Stimulated activated CD4-positive, alpha-beta T cell treated with anti-CD3 and anti-CD28 coated beads, TNF-alpha, amount 100 ng/mL, for 4 hours (primary cell): ENCODE measurements at places on chromosomes 1 and 21.
A peak's percentile ranks its signal among the peaks of the same experiment; 100 is the strongest.

GRCh38 chr1:209659909-209660308 lies 7.7 kb upstream of the LAMB3 start:
- DNase-seq, result no peak

- no peak for DNase-seq
Observed at GRCh38 chr1:222785529-222785928, 29.3 kb upstream of the DISP1 start.

- DNase-seq, result no peak
Observed at GRCh38 chr1:201371792-201372191, 5.7 kb downstream of the TNNT2 start.

GRCh38 chr1:160621633-160622413 lies 25.0 kb downstream of the SLAMF1 start:
- DNase-seq, result no peak

GRCh38 chr1:13754510-13755103 lies 54.6 kb downstream of the PRDM2 start:
- DNase-seq, result no peak

- DNase-seq, result no peak
Observed at GRCh38 chr1:30446095-30446494, 277.3 kb downstream of the MATN1 start.

GRCh38 chr1:208055535-208055934 lies 144.6 kb upstream of the CD34 start:
- DNase-seq, result no peak

DNA sequence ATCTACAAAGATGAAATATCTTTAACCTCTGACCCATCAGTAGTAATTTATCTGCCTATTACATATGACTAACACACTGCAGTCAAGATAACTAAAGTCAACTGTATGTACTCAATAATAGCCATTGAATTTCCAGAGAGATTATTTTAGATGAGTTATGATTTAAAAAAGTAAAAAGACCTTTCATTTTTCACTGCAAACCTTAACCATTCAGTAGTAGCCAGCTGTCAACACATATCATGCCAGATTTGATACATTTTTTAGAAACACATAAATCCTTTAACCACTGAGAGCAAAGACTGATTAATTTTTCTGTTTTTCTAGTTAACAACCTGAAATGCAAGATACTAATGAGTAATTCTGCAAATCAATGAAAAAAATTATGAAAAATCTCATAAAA lies 31.0 kb downstream of the PALMD start:
- DNase-seq, result no peak

- DNase-seq, result no peak
Observed at GRCh38 chr1:2504949-2505272, 21.5 kb downstream of the PANK4 start.

DNA sequence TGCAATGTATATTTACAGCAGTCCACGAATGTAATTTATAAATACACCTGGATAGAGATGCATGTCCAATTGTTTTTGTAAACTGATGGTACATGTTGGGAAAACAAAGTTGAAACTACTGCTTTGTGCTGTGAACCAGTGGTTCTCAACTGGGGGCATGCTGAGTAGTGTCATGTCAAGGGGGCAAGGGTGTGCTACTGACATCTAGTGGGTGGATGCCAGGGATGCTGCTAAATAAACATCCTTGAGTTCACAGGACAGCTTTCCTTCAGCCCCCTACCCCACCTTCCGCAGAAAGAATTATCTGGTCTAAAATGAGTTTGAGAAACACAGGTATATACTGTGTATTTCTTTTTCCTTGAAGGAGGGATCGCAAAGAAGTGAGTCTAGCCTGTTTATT lies 95.9 kb downstream of the RASAL2 start:
- DNase-seq, result no peak

DNA sequence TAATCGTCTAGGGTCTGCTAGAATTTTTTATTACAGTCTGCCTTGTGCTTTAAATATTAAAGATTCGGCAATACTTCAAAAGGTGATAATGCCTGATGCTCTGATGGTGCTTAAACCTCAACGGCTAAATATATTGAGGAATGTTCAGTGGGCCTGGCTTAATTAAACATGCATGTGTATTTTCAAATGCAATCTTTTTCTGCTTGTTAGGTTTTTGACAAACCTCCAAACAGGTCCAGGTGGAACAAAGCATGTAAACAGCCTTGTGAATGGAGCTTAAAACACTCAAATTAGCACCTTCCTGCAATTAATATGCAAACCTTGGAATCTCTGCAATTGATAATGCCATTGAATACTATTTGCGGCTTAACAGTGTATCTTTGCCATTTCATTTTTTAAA lies 334.9 kb downstream of the BARHL2 start:
- DNase-seq, result no peak

DNA sequence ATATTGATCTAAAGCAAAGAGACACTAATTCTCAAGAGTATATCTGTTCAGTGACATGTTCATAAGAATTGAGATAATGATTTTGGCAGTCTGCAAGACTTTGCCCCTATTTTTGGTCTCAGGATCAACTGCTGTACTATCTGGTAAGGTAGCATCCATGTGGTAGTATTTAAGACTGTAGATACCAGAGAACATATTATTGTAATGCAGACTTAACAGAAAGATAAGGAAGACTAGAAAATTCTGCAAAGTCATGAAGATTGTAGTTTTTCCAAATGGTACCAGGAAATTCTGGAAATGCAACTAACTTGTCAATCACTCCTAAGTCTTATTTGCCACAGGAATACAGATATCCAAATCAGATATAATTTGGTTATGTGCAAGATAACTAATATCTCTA lies 35.1 kb downstream of the RNF2 start:
- DNase-seq, result no peak

DNA sequence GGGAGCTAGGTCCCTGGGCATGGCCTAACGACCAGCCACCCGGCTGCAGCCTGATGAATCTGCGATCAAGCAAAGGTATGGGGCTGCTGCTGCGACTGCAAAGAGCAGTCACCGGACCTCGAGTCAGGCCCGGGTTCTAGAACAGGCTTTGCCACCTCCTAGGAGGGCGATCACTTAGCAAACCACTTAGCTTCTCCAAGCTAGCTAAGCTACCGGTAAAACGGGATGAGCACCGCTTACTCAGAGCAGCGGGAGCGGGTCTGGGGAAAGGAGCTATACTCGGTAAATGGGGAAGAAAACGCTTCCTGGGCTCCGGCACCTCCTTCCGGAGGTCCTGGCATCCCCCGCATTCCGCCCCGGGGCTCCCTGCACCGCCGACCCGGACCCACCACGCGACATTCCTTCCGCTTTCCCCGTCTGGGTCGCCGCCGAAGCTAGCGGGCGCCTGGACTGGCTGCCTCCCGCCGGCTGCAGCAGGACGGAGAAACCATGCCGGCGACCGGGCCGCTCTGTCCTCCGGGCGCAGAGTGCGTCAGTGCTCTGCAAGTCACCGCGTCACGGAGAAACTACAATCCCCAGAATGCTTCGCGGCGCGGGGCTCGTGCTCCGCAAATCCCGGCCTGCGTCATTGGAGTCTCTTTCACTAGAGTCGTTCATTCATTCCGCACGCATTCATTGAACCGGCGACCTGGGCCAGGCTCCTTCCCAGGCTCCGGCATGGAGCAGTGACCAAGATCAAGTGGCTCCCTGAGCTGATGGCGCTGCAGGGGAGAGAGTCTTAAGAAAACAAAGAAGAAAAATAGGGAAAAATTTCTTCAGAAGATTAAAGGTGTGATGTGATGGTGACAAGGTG lies at the start of gene LSM10:
LSM10 (minus strand) TSS at position 531 of the 853 bp plus-strand sequence. CDS start 3,779 bp downstream, outside the sequence.
- DNase-seq, result peak; percentile 86

DNA sequence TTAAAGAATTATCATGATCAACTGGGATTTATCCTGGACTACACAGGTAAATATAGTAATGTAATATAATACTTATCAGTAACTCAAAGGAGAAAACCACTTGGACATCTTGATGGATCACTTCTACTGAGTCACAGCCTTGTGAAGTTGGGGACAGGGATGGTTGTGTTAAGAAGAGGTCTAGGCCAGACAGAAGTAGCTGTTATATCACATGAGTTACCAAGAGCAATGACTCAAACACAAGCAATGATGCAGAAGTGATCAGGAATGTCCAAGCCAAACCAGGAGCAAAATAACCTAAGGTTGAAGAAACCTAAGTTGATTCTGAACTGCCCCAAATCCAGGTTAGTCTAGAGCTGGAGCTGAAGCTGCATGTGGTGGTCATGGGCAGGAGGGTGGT lies 424.5 kb upstream of the DAB1 start:
- DNase-seq, result no peak

- no peak for DNase-seq
Observed at GRCh38 chr1:15180189-15180588, 26.6 kb downstream of the TMEM51 start.

- DNase-seq, result no peak
Observed at GRCh38 chr21:42674351-42674940, 21.0 kb downstream of the PDE9A start.

DNA sequence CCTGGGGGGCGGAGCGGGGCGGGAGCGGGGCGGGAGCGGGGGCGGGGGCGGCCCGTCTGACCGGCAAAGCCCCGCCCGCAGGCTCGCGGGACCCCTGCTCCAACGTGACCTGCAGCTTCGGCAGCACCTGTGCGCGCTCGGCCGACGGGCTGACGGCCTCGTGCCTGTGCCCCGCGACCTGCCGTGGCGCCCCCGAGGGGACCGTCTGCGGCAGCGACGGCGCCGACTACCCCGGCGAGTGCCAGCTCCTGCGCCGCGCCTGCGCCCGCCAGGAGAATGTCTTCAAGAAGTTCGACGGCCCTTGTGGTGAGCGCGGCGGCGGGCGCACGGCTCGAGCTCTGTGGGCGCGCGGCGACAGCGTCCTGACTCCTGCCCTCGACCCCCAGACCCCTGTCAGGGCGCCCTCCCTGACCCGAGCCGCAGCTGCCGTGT lies 21.2 kb downstream of the AGRN start:
- DNase-seq, result no peak

DNA sequence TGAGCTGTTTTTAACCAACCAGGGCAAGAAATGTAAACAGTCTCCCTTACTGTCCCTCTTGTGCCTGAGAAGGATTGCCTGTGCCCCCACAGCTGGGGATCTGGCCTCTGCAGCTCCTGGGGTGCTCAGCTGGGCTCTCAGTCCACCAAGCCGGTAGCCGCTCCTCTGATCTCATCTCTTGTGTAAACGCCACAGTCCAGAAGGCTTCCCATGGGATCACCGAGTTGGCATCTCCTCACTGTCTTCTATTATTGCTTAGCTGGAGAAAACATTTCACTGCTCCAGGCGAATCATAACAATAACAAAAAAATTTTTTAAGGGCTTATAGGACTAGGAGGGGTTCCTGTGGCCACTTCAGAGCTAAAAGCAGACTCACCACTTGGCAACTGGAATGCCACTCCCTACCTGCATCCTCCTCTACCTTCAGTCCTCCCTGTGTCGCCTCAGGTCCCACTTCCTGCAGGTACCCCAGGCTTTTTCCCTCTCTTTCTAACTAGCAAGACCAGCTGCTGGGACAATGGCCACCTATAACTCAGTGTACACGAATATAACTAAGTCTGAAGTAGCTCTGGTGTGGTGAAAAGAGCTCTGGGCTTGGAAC lies 75.8 kb downstream of the ATP1A1 start:
- DNase-seq, result no peak

DNA sequence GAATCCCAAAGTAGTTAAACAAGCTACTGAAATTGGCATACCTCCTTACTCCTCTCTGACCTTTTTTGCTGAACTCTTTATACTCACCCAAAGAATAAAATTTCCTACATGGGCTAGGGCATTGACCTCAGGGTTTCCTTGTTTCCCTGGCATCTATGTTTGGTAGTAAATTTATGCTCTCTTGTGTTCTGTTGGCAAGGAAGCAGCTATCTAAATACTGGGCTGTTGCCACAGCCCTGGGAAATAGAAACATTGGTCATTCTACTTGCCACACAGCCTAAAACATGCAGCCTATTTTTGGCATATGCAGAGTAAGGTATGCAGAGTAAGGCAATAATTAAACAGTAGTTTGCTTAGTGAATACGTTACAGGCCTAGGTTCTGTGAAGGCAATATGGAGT lies 351.4 kb downstream of the HLX start:
- no peak for DNase-seq

- DNase-seq, result no peak
Observed at GRCh38 chr1:53061123-53061858, 722 bp upstream of the PODN start.

GRCh38 chr1:56627636-56628039 lies 17.5 kb upstream of the PRKAA2 start:
- DNase-seq, result no peak

GRCh38 chr1:204449678-204450280 lies 38.2 kb upstream of the PPP1R15B start:
- DNase-seq, result no peak

- peak; percentile 76 for DNase-seq
Observed at GRCh38 chr1:155206891-155207805, 549 bp downstream of the THBS3 start.

- DNase-seq, result no peak
Observed at GRCh38 chr1:162756523-162756922, 34.0 kb upstream of the HSD17B7 start.

DNA sequence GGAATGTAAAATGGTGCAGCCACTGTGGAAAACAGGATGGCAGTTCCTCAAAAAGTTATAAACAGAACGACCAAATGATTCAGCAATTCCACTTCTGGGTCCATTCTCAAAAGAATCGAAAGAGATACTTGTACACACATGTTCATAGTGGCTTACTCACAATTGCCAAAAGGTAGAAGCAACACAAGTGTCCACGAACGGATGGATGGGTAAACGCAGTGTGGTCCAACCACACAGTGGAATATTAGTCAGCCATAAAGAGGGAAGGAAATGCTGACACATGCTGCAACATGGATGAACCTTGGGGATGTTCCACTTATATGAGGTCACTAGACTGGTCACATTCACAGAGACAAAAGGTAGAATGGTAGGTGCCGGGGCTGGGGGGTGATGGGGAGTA lies 5.3 kb downstream of the KRTAP10-1 start:
- no peak for DNase-seq

DNA sequence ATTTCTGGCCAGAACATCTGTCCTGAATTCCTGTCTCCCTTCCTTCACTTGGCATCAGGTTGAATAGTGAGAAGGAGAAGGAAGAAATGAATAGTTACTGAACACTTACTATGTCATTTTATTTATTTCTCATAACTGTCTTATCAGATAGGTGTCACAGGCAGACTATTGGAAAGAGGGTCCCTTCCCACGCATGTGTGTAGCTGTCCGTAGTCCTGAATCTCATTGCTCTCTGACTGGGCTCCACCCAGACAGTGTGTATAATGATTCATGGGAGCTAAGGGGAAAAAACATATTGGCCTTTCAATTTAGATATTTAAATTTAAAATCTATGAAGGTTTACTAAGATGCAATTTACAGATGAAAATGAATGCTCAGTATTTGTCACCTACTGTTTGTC lies 86.1 kb downstream of the OMA1 start:
- no peak for DNase-seq
